Gastroesophageal sphincter (tissue), 4 donors: ENCODE measurements at places on chromosomes 2 and 18. TPM values are rescaled to one million over a fixed set of nuclear protein-coding genes. Genes with fewer than 3 reads are reported as not detected.

TUBB8B gene
- 0.78 TPM for total RNA-seq

- ATAC-seq = no peak
Observed at GRCh38 chr2:183014005-183014404, 24.3 kb downstream of the NCKAP1 start.

DNA sequence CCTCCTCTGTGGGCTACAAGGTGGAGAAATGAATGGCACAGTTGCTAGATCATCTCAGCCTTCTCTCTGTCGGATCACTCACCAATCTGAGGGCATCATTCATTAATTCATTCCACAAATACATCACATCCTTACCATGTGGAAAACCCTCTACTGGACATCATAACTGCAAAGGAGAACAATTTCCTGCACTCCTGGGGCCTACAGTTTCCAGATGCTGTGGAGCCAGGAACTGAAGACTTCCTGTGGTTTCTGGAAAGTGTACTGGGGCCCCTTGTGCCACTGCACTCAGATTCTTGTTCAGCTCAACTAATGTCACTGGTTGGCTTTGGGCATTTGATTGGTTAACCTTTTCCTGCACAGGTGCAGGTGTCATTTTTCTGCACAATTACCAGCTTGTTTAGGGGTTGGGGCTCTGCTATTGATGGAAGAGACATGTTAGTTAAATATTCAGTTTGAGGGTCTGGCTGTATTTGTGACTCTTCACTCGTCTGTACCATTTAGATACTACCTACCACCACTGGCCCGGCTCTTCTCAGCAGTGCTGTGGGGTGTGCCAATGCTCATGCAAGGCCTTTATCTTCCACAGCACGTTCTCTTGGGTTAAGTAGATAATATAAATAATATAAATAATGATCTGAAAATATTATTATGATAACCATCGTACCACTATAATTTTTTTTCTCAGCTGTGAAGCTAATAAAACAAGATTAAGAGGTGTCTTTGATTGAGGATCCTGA, 427.3 kb downstream of the TSN start:
- no peak for ATAC-seq

PARD3B gene
- 41.4 TPM for total RNA-seq

GRCh38 chr2:98412751-98413458, 31.8 kb upstream of the INPP4A start:
- peak; percentile 67 for ATAC-seq

GRCh38 chr2:230441227-230441897, 25.4 kb downstream of the SP100 start:
- ATAC-seq = peak; percentile 62

- ATAC-seq = no peak
Observed at GRCh38 chr2:33118651-33119050, 171.9 kb downstream of the LTBP1 start.

- ATAC-seq = no peak
Observed at GRCh38 chr2:8622199-8622911, 59.5 kb upstream of the ID2 start.
